CD4-positive, alpha-beta T cell treated with Interferon gamma for 1 hour (primary cell): ENCODE measurements at places on chromosomes 3 and 15.

DNA sequence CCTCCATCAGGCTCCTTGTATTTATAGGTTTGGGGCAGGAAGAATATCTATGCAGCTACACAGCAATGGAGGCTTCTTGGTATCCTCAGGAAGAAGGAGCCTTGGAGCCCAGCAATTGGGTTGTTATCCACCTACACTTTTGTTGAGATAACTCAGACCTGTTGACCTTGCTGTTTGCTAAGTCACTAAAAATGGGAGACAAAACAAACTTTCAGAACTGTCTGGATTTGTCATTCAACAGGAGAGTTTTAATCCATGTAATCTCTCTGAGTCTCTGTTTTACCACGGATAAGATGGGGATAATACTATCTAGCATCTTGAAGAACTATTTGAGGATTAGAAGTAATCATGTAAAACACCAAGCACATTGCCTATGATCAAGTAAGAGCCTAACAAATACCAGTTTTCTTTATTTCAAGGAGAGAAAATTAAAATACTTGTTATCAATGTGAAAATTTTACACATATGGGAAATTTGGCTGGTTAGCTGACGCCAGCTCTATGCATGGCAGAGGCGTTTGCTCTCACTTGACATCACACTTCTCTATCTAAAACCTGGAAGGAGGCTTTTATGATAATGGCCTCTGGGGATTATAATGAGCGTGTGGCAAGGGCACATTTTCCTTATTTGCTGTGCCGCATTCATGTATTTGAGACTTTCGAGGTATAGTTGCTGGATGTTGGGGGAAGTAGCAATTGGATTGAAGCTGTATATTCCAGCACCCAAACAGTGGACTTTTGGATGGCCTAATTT is 215.6 kb downstream of the PDCD6IP start:
- no peak for DNase-seq

DNA sequence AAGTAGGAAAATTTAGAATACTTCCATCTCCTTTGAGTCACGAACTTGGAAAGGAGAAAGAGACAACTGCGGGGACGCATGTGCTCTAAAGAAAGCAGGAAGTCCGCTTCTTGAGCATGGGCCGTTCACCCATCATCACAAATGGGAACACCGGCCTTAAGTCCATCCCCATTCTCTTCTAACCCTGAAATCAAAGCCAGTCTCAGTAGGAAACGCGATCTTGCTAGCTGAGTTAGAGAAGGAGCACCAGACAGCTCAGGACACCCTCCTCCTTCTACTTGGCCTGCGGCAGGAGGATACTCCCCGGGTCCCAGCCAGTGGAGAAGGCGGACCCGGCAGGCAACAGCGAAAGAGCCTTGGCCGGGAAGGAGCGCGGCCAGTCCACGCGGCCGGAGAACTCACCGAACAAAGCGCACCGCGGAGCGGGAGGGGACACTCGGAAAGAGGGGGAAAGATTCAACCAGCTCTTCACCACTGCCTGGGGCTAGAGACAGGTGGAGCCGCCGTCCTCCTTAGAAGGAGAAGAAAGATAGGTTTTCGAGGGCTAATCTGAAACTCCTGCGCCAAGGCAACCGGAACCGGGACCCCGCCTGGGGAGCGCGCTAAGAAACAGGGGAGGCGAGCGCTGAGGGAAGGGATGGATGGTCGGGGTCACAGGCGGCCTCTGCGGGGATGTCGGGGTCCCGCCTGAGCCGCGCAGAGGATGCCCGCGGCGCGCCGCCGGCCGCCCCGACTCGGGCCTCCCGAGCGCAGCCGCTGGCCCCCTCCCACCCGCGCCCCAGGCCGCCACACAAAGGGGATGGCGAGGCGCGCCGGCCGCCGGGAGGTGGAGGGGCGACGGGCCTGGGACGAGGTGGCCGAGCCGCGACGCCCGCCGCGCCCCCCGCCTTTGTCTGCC is 818 bp downstream of the SLC4A7 start:
- DNase-seq = peak; percentile 20

GRCh38 chr3:126479642-126480041 is 4.0 kb upstream of the ZXDC start:
- DNase-seq = no peak

DNA sequence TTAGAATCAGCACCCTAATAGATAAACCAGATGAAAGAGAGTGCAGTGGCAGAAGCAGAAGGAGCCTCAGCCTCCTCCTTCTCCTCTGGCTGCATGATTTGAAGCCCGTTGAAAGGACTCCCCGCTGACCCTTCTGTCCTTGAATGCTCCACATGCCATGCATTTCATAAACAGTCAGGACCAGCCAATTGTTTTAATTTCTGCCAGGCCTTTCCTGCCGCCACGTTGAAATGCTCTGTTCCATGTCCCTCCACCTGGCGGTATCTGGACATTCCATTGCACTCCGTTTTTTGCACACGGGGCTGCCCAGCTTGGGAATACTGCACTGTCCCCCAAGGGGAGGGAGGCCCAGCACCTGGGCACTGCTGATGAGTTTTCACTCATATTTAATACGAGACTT is 35.2 kb upstream of the GLCE start:
- DNase-seq = no peak

DNA sequence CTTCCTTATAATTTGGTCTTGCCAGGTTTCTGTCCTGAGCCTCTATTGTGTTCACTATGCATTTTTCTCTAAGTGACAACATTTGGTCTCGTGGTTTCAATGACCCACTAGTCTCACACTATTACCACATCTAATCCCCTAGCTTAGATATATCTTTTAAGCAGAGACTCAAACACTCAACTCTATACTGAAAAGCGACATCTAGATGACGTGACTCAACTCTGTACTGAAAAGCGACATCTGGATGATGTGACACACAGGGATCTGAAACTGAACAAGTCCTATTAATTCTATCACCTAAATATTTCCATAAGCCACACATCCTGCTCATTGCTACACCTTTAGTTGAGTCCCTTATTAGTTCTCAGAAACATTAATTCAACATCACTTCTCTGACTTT is 141.7 kb upstream of the MBNL1 start:
- no peak for DNase-seq

GRCh38 chr3:188353426-188353825 is 199.5 kb downstream of the LPP start:
- DNase-seq = no peak

- DNase-seq = no peak
Measured at GRCh38 chr3:161028555-161029153, 76.5 kb downstream of the B3GALNT1 start.

DNA sequence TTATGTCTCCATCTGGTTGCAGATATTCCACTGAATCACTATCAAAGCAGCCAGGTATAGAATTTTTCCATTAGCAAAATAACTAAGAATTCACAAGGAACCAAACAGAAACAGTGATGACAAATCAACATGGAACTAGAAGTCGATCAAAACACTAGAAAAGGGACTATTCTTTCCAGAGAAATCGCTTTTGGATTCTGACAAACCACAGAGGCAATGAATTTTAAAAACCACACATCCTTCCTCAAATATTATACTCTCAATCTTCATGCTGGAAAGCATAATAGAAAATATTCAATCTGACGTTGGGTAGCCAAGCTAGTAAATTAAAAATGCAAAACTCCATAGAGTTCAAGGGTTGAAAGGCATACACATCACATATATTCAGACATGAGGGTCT is 93.2 kb upstream of the PPIB start:
- DNase-seq = no peak

GRCh38 chr3:31240874-31241273 is 291.9 kb upstream of the STT3B start:
- no peak for DNase-seq

GRCh38 chr3:193884652-193885051 is 251.3 kb upstream of the HES1 start:
- DNase-seq = no peak

DNA sequence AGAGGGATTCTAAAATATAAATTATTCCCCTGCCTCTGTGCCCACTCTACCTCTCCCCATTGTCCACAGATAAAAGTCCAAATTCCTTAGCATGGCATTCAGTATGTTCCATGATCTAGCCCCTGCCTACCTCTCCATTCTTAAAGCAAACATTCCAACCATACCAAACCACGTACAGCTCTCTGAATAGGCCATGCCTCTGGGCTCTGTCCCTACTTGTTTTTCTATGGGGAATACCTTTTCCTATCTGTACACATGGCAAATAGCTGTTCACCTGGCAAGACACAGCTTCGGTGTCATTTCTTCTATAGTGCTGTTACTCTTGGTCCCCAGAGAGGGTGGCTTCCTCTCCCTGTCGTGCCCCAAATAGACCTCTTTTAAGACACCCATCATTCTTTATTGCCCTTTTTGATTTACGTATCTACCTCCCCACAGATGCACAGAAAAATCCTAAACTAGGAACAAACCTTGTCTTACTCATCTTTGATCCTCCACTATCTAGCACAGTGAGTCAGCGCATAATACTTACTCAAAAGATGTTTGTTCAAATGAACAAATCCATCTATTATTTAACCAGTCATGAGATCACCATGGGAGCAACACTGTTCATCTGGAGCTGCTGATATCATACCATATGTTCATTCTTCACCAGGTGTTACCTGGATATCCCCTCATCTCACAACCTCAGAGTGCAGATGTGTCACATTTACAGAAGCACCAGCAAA is 329.8 kb downstream of the THSD4 start:
- no peak for DNase-seq
